HepG2 (cell line): ENCODE measurements at places on chromosomes 3 and 15. TPM values are rescaled to one million over a fixed set of nuclear protein-coding genes. Genes with fewer than 3 reads are reported as not detected.

Gene GABRA5
- total RNA-seq, result not detected in 2 replicates

Gene PIGZ
- 2.2 and 4.7 TPM in 2 replicates for total RNA-seq

Gene MYEF2
- total RNA-seq, result 9.6 and 10.3 TPM in 2 replicates

Gene NLGN1
- total RNA-seq, result not detected in 2 replicates

Gene SMCO1
- not detected in 2 replicates for total RNA-seq

Gene NPAP1
- not detected in 2 replicates for total RNA-seq

Gene CACNA2D3
- not detected in 2 replicates for total RNA-seq

Gene HES1
- total RNA-seq, result 15.0 and 19.8 TPM in 2 replicates

Gene TIPIN
- 28.6 and 37.9 TPM in 2 replicates for total RNA-seq

Gene MAPKAPK3
- total RNA-seq, result 41.2 and 48.5 TPM in 2 replicates
